COR-L47 (cell line): ENCODE measurements at places on chromosomes 4 and X.

- DNase-seq, result no peak
Measured at GRCh38 chr4:141705747-141706377, 69.5 kb downstream of the IL15 start.

DNA sequence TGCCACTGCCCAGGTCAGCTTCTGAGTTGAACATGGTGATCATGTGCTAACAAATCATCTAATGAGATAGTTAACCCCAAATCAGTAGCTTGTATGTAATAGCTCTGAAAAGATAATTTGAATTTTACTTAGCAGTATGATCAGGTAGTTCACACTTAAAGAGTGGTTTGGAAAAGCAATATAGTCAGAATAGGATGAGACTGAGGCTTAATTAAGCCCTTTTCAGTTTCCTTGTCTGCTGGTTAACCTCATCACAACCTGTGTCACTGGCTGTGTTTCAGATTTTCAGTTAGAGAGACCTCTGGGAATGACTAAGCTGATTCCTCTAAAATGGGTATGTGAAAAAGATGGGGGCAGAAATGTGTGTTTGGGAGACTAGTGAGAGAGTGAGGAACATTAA lies 38.1 kb downstream of the GPR174 start:
- no peak for DNase-seq

DNA sequence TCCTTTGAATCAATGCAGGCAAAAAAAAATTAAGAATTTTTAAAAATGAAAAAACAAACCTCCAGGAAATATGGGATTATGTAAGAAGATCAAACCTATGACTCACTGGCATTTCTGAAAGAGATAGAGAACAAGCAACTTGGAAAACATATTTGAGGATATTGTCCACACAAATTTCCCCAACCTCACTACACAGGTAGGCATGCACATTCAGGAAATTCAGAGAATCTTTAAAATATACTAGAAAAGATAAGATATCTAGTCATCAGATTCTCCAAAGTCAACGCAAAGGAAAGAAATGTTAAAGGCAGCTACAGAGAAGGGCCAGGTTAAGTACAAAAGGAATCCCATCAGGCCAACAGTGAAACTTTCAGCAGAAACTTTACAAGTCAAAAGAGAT lies 85.6 kb downstream of the ANTXR2 start:
- no peak for DNase-seq

DNA sequence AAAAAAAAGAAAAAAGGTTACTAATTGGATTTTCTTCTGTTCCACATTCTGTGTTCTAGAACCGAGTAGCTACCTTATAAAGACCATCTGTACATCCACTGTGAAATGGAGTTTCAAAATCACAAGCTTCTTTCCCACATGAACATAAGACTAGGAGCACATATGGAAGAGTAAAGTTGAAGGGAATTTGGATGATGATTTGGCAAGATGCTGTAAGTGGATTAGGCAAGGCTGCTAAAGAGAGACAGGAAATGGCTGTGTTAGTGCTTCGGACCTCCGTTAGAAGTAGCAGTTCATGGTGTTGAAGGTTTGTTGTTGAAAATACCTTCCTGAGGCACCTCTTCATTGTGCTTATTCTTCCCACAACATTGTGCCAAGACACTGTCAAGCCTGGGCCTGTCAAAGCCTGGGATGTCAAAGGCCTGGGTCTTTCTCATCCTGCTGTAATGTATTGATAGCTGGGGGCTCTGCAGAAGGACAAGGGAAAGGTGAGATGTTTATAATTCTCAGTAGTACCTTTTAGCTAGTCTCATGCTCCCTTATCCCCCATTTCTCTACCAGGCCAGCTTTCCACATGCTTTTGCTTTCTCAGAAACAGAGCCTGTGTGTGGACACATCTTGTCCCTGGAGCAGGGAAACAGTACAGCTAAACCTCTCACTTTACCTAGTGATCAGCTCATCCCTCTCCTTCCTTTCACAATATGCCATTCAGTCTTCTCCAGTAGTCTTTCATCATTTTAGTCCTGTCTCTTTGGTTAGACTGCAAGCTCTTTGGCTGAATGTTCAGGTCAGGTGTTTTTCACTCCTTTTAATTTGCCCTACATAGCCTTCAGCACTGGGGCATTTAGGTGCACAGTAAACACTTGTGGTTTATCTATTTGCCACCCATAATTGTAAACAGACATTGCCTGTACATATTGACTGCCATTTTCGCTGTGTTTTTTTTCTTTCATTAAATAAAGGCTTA lies 37.9 kb upstream of the CYP2U1 start:
- no peak for DNase-seq

- no peak for DNase-seq
Measured at GRCh38 chr4:52936729-52937128, 74.6 kb downstream of the RASL11B start.

- DNase-seq, result no peak
Measured at GRCh38 chr4:109979920-109980717, 67.4 kb downstream of the EGF start.

DNA sequence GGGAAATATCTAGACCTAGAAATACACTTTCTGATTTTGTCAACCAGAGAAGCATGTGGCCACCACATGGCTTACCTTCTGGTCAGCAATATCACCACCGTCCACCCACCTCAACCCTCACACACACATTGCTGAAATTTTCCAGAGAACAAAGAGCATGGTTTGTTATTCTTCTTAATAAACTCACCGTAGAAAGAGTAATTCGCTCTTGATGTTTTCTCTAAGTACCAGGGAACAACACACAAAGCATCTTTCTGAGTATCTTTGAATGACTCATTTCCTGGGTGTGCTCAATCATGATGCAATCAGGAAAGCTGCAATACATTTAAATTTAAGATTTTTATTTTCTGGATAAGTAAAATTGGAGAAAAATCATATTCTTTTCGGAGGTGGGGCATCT lies 24.7 kb upstream of the LRAT start:
- DNase-seq, result no peak

- DNase-seq, result no peak
Measured at GRCh38 chr4:112521123-112522023, 5.4 kb upstream of the NEUROG2 start.

GRCh38 chr4:10129196-10130177 lies 12.9 kb upstream of the WDR1 start:
- no peak for DNase-seq

DNA sequence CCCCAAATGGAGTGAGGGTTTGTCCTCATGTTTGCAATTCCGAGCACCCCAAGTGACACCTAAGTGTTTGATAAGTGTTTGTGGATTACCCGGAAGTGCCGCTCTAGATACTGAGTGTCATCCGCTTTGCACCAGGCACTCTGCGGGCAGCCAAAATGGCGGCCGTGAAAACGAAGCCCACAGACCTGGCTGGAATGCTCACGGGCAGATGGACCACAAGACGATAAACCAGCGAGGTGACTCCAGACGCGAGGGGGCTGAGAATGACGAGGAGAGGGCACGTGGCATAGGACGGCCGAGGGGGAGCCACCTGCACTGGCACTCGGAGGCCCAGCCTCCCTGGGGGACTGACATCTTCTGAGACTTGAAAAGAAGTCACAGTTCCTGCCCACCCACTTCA lies 51.0 kb downstream of the PPP2R2C start:
- no peak for DNase-seq

DNA sequence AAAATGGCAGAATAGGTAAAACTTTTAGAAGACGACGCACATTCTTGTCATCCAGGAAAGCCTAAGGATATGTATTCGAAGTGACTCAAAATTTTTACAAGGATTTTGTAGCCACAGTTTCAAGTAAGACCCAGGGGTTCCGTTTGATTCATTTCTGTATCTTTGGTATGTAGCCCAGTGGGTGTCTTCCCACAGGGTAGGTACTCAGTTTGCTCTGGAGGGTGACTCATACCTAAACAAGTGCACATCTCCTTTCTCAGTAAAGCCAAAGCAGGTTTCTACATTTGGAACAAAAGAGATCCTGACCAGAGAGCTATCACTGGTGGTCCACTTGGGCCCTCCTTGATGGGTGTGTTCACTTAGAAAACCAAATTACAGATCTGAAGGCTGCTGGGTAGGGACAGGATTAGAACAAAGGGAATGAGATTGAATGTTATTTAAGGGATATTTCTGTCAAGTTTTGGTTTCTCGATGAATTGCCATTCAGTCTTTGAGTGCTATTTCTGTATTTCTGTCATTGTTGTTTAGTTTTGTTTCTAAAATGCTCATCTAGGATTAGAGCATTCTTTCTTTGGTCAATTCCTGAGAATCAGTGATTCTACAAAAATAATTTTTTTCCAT lies 56.1 kb downstream of the PLS3 start:
- no peak for DNase-seq

DNA sequence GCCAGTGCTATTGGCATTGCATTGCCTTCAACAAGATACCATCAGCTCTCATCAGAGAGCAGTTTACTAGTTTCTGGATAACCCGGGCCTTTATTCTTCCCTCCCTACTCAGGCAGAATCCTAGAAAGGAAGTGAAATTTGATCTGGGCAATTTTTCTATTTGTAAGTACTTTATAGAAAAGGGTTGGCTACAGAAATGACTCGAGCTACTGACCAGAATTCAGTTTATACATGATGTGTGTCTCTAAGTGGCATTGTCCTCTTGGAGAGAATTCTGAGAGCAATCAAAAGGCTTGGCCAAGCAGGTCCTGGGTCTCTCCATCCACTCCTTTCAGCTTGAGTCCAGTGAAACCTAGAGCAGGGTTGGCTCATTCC lies 192.7 kb upstream of the LEF1 start:
- no peak for DNase-seq

GRCh38 chr4:150577796-150578195 lies 4.2 kb upstream of the MAB21L2 start:
- DNase-seq, result no peak

DNA sequence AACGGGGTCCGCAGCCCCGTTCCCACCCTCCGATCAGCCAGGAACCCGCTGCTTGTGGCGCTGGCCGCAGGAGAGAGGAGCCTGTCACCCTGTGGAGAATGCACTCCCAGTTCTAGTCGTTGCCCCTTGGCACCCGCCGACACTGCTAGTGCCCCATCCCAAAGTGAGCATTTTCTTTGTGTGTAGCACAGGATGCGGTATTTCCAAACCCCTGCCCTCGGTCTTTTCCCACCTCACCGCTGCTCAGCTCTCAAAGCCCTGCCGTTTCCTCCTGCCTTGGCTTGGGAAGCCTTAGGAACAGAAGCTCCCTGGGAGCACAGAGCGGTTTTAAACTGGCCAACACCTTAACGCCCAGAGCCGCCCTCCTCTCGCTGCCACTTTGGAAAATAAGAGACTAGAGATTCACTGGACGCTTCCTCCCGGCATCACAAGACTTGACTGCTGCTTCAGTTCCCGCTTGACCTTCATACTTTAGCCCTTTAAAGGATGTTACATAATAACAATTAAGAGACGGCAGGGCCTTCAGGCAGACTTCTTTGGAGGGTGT lies 772 bp downstream of the CYP4V2 start:
- no peak for DNase-seq
